Heart right ventricle (tissue), 16 donors: ENCODE measurements at places on chromosomes 7 and 10. TPM values are rescaled to one million over a fixed set of nuclear protein-coding genes. Genes with fewer than 3 reads are reported as not detected.

SAMD9L gene
- total RNA-seq: 3.3 TPM

DNA sequence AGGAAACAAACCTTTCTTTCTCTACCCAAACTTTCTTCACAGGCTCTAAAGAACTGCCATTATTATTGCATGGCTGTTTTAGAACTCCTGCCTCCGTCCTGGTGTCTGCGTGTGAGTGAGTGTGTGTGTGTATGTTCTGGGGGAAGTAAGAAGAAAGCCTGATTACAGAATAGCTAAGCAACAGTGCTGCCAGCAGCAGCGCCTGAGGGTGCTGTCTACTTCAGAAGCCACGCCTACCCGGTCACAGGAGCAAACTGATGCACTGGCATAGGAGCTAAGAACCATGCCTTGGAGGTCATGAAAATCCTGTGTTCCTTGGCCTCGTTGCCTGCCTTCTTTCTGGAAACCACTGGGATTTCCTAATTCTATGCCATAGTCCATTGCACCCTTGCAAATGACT lies 25.2 kb downstream of the LIPK start:
- peak; percentile 19 for DNase-seq

DNA sequence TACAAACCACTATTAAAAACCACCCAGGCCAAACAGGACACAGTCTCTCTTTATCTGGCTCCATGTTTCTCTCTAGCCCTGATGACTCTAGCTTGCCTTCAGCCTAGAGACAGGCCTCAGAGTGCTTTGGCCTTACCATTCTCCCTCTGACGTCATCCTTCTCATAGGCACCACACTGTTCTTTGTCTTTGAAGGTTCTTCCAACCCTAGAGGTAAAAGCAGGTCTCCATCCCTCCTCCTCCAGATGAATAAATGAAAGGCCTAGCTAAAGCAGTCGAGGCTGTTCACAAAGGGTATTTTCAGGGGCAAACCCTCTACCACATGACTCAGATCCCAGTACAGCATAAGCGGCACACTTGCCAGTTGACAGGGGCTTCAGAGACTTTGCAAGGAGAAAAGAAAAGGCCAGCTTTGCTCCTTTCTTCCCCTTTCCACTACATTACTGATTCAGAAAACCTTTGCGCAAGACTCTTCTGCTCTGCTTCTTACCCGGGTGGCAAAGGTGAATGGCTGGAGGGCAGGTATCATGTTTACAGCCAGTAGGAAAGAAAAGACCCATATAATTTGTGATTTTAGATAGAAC lies 14.8 kb downstream of the NFE2L3 start:
- DNase-seq: no peak

NUPR2 gene
- total RNA-seq: not detected

ADRB1 gene
- total RNA-seq: 45.2 TPM

PPP1R17 gene
- not detected for total RNA-seq

GRCh38 chr10:69049566-69049961 lies 38.3 kb upstream of the SRGN start:
- no peak for DNase-seq

CDC123 gene
- total RNA-seq: 45.0 TPM

- no peak for DNase-seq
Measured at GRCh38 chr7:33111614-33112013, 2.4 kb upstream of the RP9 start.

OPALIN gene
- total RNA-seq: not detected

DNA sequence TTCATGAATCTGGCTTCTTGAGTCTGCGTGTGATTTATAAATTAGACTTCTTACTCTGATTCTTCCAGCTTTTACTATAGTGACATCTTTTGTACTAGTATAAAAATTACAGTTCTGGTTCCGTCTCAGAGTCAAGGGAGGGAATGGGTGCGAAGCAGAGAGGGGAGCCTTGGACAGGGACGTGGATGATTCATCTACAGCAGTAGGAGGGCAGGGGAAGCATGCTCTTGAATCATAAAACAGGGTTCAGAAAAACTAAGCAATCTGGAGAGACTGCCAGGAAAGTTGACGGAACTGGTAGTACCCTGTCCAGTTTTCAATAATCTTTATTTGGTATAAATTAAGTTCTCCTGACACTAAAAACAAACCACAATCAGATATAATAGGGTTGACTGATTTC lies 58.1 kb downstream of the ITGA8 start:
- no peak for DNase-seq

DNA sequence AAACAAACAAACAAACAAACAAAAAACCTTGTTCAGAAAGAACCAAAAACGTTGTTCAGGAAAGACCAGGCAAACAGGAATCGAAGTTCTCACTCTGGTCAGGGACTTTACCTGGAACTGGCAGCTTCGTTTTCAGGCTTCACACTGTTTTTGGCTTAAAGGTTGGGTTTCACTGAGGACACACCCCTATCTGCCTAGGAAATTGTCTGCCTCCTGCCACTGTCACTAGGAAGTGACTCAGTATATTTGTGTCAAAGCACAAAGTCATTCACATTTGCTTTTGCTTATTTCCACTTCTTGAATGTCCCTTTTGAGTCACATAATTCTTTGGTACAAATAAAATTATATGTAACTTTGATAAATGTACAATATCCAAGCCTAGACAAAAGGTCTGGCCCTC lies 37.9 kb downstream of the PNLIPRP3 start:
- DNase-seq: no peak

CBLL1 gene
- total RNA-seq: 22.1 TPM

GRCh38 chr10:70915806-70916205 lies 27.4 kb upstream of the PCBD1 start:
- DNase-seq: no peak

- no peak for DNase-seq
Measured at GRCh38 chr10:7560519-7560918, 106.2 kb downstream of the ITIH5 start.

- no peak for DNase-seq
Measured at GRCh38 chr10:115026056-115026745, 67.0 kb upstream of the ATRNL1 start.

- DNase-seq: no peak
Measured at GRCh38 chr7:23600236-23600635, 3.1 kb downstream of the CCDC126 start.

RTKN2 gene
- not detected for total RNA-seq

DNA sequence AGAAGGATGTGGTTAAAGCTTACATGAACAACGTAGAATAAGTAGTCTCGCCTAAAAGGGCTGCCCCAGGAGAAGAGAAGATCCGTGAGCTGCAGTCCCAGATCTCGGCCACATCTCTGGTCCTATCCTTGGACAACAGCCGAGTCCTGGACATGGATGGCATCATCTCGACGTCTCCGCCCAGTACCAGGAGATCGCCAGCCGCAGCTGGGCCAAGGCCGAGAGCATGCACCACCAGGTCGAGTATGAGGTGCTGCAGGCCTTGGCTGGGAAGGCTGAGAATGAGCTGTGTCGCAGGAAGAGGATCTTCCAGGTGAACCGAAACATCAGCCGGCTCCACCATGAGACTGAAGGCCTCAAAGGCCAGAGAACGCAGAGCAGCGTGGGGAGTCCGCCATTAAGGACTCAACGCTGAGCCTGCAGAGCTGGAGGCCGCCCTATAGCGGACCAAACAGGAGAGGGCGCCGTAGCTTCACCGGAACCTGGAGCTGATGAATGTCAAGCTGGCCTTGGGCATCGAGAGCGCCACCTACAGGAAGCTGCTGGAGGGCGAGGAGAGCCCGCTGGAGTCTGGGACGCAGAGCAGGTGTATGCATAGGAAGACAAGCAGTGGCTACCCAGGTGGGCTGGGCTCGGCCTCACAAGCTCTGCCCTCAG lies 22.2 kb downstream of the LIPK start:
- DNase-seq: peak; percentile 13

DNA sequence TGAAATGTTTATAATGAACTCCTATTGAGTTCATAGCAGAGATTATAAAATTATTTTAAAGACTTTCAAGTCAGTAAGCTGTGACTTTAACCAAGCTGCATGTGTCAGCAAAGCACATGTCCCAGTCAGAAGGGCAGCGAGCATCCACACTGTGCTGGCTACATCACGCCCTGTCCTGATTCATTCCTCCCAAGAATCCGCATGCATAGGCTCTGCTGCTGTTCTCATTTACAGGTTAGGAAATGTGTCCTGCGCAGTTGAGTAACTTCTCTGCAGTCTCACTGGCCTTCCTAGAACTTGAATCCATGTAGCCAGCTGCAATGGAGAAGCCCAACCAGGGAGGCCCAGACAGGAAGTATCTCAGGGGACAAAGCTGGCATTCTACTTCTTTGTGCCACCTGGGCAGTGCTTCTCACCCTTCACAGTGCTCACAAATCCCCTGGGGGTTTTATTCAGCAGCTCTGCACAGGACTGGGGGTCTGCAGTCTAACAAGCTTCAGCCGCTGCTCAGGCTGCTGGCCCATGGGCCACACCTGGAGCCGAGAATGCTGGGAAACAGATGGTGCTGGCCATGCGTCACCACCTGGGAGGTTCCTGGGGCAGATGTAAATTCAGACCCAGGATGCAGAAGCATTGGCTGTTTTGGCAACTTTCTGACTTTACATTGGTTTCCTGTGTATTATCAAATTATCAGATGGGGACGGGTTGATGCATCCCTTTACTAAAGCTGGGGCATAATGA lies 192.8 kb upstream of the GDF10 start:
- DNase-seq: no peak

EVX1 gene
- not detected for total RNA-seq

DNA sequence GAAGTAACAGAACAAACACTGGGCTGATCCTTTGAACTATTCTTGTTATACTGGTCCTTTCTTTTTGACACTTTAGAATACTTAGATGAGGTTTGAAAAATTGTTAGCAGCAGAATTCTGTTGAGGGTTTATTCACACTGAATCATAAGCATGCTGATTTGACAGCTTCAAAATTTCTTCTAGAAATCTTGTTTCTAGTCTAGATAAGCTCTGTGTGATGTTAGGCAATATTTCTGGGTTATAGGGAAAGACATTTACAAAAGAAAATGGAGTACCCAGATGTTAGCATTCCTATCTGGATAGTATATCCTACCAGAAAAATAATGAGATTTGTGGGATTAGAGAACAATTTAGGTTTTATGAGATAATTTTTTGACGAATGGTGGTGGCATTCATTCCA lies 12.1 kb downstream of the CSTF2T start:
- no peak for DNase-seq

FAM25G gene
- not detected for total RNA-seq

ASAH2 gene
- 1.9 TPM for total RNA-seq

GRCh38 chr10:113326160-113327111 lies 226.4 kb upstream of the HABP2 start:
- DNase-seq: no peak

DNA sequence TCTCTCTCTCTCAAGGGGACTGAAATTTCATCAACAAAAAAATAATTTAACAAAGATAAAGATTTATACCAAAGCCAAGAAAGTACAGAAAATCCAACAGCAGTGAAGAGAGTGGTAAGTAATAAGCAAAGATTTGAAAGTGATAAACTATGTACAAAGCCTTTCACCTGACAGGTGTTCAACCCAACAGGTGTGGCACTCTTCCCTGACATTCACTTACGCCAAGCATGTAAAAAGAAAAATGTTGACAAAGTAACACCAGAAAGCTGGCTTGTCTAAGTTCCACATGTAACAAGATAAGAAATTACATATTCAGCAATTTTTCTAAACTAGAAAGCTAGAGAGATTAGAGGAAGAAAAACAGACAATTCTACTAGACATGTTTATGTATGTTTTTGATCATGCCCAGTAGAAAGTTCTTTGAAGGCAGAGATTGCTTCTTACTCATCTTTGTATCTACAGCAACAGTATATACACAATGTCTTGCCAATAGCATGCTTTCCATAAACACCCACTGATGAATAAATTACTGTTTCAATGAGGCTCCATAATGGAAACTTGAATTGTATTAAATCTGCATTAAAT lies 468.5 kb downstream of the PARD3 start:
- DNase-seq: no peak

DNA sequence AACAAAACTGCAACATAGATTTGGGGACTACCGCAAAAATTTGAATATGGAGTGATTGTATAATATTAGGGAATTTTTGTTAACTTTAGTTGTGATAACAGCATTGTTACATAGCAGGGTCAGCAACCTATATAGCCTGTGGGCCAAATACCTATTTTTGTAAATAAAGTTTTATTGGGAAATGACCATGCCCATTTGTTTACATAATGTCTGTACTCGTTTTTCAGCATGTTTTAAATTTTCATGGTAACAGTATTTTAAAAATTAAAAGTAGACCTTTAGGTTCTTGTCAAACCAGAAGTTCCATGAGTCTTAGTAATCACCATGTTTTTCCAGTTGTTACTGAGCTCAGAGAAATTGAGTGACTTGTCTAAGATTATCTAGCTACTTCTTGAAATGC lies 4.7 kb downstream of the BCAP29 start:
- DNase-seq: no peak

DNA sequence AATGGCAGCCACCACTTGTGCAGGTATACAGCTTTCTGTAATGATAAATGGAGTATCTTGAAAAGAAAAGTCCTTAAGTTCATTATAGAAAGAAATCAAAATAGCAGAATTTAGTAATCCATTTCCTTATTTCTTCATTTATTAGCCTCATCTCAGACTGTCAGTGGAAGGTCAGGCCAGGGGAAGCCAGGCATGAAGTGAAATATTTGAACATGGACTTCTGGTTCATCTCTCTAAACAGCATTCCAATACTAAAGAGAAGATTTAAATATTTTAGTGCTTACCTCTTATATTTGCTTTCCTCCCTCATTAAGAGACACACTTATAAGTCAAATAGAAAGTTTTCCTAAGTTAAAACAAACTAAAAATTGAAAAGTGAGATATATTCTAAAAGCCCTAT lies 26.8 kb downstream of the TRDMT1 start:
- DNase-seq: no peak

GHITM gene
- 403 TPM for total RNA-seq

GRCh38 chr10:32413513-32413912 lies 32.4 kb upstream of the CCDC7 start:
- no peak for DNase-seq

WEE2 gene
- total RNA-seq: not detected

COPS6 gene
- 117 TPM for total RNA-seq

TPST1 gene
- 7.3 TPM for total RNA-seq

- DNase-seq: no peak
Measured at GRCh38 chr7:114141415-114141814, 222.6 kb upstream of the PPP1R3A start.

DNA sequence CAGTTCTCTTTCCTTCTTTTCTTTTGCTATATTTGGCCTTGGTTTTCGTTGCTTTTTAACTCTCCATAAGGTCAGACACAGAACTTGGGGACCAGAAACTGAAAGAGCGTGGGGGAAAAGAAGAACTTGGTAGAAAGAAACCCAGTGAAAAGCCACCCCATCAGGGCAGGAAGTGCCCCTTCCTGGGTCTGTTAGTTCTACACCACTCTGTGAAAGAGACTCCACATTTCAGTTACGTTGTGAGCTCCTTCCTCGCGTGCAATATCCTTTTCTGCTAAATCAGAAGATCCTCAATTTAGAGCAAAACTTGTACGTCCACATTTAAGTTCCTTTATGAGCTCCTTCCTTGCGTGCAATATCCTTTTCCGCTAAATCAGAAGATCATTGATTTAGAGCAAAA lies 220.6 kb upstream of the FOXK1 start:
- DNase-seq: no peak

DNA sequence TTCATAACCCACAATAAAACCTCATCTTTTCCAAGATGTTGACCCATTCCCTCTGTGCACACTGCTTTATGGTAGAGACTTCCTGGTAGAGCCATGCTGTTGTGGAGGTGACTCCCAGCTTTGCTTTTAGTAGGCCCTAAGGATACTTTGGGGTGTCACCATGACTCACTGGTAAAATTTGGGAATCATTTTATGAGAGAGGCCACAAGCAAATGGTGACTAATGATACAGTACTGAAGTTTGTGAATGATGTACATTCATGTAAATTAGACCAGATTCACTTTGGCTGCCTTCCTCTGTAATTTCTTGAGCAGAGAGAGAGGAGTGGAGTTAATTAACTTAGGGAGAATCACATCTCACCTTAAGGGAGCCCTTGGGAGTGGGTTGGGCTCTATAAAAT lies 686.5 kb downstream of the LRMDA start:
- DNase-seq: no peak

FAM25C gene
- not detected for total RNA-seq
